Mesendoderm (in vitro differentiated cells): ENCODE measurements at places on chromosomes 13 and 19.

- no peak for DNase-seq
Measured at GRCh38 chr19:28201462-28201943, 1011.4 kb downstream of the UQCRFS1 start.

DNA sequence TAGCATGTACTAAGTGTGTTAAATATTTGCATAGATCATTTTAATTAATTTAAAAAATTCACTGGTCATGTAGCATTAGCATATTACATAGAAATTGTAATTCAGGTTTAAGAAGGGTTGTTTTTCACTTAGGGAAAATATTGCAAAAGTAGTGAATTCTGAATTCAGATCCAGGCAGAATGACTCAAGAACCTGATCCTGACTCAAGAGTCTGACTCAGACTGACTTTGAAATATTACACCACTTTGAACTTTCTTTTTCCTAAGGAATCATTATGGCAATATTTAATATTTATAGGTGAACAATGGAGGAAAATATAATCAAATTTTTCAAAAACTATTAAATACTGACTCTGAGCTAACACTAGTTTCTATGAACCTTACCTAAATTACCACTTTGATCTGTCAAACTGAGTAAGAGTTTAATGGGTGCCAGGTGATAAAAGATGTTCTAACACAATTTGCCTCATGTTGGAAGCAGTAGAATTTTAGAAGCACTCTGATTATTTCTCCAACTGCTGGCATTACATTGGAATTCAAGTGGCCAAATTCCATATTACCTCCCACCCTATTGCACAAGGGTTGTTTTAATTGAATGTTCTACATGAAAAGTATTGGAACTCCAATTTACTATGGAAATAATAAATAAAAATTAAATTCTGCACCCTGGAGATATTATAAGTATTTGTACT is 261.6 kb downstream of the SLITRK1 start:
- DNase-seq = no peak

DNA sequence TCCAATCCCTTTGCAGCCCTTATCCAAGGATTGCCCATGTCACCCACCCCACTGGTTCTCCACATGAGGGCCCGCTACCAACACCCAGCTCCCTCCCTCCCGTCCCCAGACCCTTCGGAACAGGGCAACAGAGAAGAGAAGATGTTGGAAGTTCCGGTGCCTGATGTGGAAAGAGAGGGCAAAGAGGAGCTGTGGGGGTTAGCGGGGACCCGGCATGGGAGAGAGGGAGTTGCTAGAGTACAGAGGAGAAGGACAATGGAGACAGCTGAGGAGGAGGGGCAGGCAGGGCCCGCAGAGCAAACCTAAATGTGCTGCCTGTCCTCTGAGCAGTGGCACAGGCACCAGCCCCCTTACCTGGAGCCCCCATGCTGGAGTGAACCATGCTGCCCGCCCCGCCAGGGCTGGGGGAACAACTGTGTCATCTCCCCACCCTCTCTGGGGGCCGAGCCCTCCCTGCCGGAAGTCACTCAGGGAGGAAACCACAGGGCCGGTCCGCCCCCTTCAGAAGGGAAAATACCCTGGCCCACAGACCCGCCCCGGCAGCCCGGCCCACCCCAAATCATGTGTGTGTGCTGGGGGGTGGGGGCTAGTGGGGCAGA is at the start of gene POU2F2:
Gene POU2F2, minus strand, starts transcription at position 417 of the 599 bp plus-strand sequence. Its CDS starts 35 bp downstream, at position 382.
- DNase-seq = peak; percentile 37

GRCh38 chr13:42039457-42039945 is 8.9 kb upstream of the DGKH start:
- no peak for DNase-seq

GRCh38 chr13:111367340-111367739 is 46.9 kb downstream of the TEX29 start:
- no peak for DNase-seq

DNA sequence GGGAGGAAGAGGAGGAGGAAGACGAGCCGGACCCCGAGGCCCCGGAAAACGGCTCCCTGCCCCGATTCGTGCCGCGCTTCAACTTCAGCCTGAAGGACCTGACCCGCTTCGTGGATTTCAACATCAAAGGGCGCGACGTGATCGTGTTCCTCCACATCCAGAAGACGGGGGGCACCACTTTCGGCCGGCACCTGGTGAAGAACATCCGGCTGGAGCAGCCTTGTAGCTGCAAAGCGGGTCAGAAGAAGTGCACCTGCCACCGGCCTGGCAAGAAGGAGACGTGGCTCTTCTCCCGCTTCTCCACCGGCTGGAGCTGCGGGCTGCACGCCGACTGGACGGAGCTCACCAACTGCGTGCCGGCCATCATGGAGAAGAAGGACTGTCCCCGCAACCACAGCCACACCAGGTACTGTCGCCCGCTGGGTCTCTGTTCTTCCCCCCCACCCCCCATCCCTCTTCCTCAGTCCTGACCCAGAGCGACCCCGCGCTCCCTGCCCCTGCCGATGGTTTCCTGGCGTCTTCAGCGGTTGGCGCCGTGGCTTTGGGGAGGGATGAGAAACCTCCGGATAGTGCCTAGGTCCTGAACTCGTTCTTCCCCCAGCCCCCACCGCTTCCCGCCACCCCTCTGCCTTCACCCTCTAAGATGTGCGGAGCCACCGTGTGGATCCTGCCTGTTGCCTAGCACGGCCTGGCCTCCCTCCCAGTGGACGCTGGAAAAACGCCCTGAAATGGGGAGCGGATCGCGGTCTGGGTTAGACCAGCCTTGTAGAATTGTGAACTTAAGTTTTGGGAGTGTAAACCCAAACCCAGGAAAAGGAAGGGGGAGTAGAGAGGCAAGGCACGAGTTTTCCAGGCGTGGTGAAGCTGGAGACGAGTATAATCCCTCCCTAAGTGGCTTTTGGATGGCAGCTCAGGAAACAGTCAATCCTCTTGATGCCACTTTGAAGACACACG is 1.5 kb downstream of the HS6ST3 start:
- peak; percentile 46 for DNase-seq

DNA sequence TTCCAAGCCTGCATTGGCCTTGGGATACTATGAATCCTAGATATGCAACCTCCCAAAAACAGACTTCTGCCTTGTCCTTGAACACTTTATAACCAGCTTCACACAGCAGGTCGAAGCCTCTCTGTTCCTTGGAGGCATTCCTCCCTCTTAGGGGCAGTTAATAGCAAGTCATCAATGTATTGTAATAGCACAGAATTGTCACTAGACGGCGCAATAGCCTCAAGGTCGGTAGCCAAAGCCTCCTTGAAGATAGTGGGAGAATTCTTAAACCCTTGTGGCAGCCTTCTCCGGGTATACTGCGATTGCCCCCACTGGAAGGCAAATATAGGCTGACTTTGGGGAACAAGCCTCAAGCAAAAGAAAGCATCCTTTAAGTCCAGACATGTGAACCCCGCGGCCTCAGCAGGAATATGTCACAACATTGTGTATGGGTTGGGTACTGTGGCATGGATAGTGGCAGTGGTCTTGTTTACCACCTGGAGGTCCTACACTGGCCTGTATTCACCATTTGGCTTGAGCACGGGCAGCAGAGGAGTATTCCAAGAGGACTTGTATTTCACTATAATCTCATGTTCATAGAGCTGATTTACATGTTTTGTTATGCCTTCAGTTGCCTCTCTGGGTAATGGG is 61.1 kb downstream of the ZNF431 start:
- peak; percentile 83 for DNase-seq

GRCh38 chr13:92843549-92843948 is 383.1 kb upstream of the GPC6 start:
- DNase-seq = no peak

DNA sequence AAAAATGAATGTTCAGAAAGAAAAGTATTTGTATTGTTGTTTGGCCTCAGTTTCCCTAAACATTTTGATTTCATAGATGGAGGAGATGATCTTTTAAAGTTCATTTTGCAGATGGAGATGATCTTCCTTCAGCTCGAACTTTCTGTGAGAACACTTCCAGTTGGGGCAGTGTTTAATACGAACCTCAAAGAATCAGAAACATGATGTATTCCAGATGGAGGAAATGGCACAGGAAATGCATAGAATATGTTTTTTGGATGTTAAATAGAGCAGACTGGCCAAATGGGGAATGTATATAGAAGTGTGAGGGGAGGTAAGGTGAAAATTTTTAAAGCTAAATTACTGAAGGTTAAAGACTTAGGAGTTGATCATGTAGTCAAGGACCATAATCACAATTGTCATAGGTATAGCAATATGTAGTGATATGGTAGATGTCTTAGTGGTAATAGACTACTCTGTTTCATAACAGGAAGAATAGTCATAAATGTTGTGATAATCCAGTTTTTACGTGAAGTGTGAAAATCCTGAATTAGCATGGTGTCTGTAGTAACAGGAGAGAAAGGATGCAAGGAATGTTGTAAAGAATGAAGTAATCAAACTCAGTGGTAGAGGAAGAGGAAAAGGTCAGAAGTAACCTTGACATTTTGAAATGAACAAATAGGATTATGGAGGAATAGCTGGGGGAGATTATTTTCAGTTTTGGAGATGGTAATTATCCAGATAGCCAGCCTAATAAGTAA is 5.1 kb downstream of the RAP2A start:
- DNase-seq = peak; percentile 62

GRCh38 chr13:69690999-69691398 is 416.6 kb upstream of the ATXN8OS start:
- peak; percentile 68 for DNase-seq

DNA sequence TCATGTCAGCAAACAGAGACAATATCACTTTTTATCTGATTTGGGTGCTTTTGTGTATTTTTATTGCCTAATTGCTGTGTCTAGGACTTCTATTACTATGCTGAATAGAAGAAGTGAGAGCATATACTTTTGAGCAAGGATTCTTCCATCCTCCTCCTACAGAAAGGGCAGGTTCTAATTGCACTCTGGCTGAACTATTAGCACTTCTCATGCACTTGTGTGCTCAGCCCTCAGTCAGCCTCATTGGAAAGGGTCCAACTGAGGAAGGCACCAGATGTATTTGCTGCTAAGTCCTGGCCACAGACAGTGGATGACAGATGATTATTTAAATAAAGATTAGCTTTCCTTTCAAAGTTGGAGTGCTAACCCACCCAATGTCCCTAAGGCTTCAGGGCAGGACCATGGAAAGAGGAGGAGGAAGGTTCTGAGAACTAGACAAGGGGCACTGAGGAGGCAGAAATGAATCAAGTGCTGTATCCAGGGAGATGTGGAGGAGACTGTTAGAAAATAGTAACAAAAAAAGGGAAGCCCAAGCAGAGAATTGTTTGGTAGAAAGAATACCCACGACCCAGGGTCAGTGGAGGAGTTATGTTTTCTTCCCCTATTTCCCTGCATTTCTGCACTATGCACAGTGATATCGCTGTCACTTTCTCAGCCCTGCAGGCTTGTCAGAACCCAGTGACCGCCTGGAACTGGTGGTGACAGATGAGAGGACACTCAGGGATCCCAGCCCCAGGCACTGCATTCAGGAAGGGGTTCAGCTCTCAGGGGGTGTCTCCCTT is 8.0 kb downstream of the LILRB4 start:
- no peak for DNase-seq

DNA sequence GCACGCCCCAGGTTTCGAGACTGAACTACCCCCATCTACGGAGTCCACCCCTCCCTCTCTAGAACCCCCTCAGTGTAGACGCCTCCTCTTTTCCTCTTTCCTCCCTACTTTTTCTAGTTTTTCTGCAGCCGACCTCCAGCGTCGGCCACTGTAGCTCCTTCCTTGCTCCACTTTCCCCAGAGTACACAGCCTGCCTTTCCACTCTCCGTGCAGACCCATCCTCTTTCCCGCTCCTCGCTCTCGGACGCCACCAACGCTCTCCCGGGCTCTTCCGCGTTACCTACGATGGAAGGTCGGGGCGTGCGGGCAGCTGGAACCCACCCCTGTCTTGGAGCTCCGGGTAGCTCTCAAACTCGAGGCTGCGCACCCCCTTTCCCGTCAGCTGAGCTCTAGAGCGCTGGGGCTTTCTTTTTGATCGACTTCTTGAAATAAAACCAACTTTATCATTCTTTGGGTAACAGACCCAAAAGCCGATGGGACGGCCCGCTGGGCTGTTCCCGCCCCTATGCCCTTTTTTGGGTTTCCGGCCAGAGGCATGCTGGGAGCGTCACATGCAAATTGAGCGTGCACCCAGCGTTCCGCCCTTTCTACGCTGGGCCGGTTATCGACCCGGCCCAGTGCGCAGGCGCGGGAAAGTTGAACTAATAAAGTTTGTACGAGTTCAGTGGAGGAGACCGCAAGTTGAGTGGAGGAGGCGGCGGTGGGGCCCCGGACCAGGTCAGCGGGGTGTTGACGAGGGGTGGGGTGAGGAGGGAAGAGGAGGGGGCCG is at the start of the genes BCL2L12 and IRF3:
Gene BCL2L12, plus strand, starts transcription at position 583 of the 769 bp plus-strand sequence. CDS start 760 bp downstream, outside the sequence.
Gene IRF3, minus strand, starts transcription at position 507 of the 769 bp plus-strand sequence. CDS start 1,019 bp downstream, outside the sequence.
- DNase-seq = peak; percentile 97

- DNase-seq = no peak
Measured at GRCh38 chr19:1231729-1232637, 5.8 kb downstream of the CBARP start.

DNA sequence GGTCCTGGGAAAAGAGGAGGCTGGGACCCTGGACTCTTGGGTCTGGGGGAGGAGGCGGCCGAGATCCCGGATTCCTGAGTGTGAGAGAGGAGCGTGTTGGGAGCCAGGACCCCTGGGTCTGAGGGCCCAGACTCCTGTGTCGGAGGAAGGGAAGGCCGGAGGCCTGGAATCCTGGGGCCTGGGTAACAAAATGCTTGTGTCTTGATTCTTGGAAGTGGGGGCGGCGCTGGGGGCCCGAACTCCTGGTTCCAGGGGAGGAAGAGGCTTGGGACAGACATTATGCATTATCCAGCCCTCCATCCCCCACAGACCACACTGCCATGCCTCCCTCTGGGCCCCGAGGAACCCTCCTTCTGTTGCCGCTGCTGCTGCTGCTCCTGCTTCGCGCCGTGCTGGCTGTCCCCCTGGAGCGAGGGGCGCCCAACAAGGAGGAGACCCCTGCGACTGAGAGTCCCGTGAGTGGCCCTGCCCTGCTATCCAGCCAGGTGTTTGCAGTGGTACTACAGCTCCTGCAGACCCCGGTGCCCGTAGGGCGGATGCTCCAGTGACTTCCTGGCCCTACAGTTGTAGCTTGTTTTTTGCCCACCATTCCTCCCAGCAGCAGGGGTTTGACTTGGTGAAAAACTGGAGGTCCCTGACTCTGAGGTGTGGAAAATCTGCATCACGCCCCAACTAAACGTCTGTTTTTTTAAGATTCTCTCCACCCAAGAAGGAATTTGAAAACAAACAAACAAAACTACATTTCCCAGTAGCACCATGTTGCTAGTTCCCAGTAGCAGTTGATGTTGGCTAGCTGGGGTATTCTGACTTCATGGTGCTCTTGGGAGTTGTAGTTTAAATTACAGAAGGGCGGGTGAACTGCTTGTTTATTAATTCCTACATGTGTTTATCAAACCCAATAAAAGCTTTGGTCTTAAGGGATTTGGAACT is 630 bp downstream of the NUCB1 start:
- peak; percentile 60 for DNase-seq

GRCh38 chr13:45232591-45232990 is 31.7 kb upstream of the KCTD4 start:
- DNase-seq = no peak

DNA sequence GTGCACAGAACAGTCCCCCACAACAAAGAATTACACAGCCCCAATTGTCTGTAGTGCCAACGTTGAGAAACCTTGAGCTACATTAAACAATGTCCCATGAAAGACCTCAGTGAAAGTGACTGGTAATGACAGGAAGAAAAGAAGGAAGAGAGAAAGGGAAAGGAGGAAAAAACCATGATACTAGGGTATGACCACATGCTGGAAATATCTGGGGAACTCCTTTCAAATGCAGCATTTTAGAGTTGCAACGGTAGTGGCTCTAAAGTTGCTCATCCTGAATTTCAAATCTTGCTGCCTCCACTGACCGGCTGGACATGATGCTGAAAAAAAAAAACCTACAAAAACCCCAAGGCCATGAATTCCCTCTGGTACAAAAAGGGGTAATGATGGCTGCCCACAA is 26.5 kb downstream of the FPR3 start:
- peak; percentile 26 for DNase-seq

GRCh38 chr13:51331354-51331861 is 8.1 kb upstream of the SERPINE3 start:
- DNase-seq = no peak
